RWPE2 (cell line): ENCODE measurements at places on chromosomes 5 and 9.
A peak's percentile ranks its signal among the peaks of the same experiment; 100 is the strongest.

GRCh38 chr5:170126061-170126460 lies 20.4 kb downstream of the FOXI1 start:
- no peaks in the 10 kb centered on the region for H3K27me3 ChIP-seq
- H3K36me3 ChIP-seq: no peaks in the 10 kb centered on the region
- no peaks in the 10 kb centered on the region for H3K4me1 ChIP-seq
- no peak overlapping the region for H3K4me3 ChIP-seq
- DNase-seq: no peak
- H3K27ac ChIP-seq: no peak overlapping the region

DNA sequence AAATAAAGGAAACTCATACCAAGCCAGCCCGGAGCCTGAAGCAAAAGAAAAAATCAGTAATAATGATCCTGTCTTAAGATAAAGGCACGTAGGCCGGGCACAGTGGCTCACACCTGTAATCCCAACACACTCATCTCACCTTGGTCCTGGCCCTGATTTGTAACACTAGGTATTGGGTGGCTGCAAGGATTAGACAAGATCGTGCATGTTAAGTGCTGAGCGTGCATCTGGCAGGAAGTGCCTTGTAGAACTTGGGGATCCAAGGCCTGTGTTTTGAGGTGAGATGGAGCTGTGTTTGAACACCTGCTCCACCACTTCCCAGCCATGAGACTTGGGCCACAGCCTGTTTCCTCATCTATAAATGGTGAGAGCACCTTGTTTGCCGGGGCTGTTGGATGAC lies 41.5 kb downstream of the SPRY4 start:
- no peaks in the 10 kb centered on the region for H3K36me3 ChIP-seq
- no peak overlapping the region for H3K4me3 ChIP-seq
- H3K4me1 ChIP-seq: peaks cover 9% of the 10 kb centered on the region

GRCh38 chr5:76920491-76920890 lies 32.4 kb upstream of the CRHBP start:
- peaks cover 8% of the 10 kb centered on the region for H3K27me3 ChIP-seq
- no peak for DNase-seq
- H3K4me3 ChIP-seq: no peak overlapping the region
- H3K36me3 ChIP-seq: no peaks in the 10 kb centered on the region

DNA sequence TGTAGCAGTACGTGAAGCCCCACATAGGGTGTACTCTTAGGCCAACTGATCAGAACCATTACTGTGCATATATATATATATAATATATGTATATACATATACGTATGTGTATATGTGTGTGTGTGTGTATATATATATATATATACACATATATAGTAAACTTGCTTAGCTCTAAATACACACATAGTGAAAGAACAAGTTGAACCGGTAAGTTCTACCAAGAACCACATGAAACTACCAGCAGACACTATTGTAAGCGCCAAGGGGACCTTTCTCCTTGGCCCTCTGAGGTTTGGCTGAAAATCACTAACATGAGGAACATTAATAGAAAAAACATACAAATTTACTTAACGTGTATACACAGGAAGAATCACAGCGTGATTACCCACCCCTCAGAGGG lies 1.8 kb upstream of the TARS1 start:
- peaks cover 24% of the 10 kb centered on the region for H3K36me3 ChIP-seq
- no peak overlapping the region for H3K27ac ChIP-seq
- peak overlapping the region; percentile 71 for H3K4me3 ChIP-seq
- no peaks in the 10 kb centered on the region for H3K27me3 ChIP-seq

DNA sequence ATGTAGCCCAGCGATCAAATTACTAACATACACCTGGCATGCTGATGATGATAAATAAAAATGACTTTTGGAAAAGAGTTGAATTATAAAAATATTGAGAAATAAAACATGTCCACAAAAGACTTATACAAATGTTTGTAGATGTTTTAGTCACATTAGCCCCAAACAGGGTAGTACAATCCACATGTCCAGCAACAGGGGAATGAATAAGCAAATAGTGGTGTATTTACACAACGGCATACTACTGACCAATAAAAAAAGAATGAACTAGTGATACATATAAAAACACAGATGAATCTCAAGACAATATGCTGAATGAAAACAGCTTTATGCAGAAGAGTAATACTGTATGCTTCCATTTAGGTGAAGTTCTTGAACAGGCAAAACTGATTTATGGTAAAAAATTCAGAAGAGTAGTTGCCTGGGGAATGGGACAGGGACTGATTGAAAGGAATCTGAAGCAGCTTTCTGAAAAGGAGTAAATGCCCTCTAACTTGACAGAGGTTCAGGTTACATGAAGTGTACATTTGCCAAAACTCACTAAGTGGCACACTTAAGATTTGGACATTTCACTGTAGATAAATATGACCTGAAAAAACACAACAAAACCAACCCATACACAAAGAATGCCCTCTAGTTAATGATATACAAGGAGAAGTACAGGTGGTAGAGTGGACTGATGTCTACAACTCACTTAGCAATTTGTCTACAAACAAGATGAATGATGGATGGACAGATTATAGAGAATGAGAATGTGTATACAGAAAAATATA lies 35.4 kb downstream of the ACTL7A start:
- no peak overlapping the region for H3K4me3 ChIP-seq
- peaks cover 90% of the 10 kb centered on the region for H3K36me3 ChIP-seq
- H3K27me3 ChIP-seq: no peaks in the 10 kb centered on the region
- no peak overlapping the region for H3K27ac ChIP-seq
- DNase-seq: no peak

DNA sequence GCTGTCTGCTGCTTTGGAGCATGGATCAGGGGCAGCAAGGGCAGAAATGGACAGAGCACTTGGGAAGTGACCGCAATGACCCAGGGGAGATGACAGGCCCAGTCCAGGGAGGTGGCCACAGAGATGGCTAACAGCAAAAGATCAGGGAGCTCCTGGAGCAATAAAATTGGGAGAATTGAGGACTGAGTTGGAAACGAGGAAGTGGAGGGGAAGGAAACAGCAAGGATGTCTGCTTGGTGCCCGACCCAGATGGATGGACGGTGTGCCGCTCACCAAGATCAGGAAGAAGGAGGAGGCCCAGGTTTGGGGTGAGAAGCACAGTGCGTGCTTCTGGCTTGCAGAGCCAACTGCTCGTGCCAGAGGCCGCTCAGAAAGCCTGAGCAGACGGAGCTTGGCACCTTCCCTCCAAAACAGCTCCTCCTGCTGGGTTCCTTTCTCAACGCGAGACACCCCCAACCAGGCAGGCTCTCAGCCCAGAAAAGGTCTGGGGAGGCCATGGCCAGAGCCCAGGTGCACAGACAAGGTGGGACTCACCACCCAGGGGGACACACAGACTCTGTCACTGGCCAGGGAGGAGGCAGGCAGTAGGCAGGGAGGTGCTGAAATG lies 1.7 kb upstream of the SLC34A1 start:
- no peaks in the 10 kb centered on the region for H3K4me1 ChIP-seq
- DNase-seq: no peak
- no peaks in the 10 kb centered on the region for H3K27me3 ChIP-seq
- H3K27ac ChIP-seq: no peak overlapping the region
- no peaks in the 10 kb centered on the region for H3K36me3 ChIP-seq

DNA sequence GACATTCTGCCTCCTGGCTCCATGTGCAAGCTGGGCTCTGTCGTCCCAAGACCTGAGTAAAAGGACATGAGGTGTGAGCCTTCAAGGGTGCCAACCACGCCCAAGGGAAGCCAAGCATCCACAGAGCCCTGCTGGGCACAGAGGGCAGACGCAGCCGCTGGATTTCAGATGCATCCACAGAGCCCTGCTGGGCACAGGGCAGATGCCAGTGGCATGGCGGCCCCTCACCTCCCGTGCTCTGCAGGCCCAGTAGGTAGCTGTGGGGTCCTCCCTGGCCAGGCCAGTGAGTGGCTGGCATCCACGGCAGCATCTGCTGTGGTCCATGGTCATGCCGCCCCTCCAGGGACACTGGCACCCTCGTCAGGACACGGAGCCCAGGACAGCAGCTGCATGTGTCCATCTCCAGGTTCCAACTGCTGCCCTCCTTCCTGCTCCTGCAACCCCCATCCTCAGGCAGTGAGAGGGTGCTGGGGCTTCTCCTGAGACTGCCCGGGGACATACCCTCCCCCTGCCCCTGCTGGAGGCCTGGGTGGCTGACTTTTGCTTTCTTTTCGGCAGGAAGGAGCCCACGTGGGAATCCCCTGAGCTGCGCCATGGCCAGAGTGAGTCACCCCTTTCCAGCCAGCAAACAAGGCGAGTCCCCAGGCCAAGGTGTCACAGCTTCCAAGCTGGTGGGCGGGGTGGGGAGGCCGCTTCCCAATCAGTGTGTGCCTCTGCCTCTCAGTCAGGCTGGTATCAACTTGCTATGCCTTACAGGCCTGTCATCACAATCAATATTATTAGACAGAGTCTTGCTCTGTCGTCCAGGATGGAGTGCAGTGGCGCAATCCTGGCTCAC lies 4.0 kb upstream of the TRAF2 start:
- DNase-seq: peak; percentile 92
- peak overlapping the region; percentile 48 for H3K27ac ChIP-seq
- H3K36me3 ChIP-seq: peaks cover 5% of the 10 kb centered on the region; the same call in 1 of the 2 replicates
- H3K4me1 ChIP-seq: no peaks in the 10 kb centered on the region
- no peaks in the 10 kb centered on the region for H3K27me3 ChIP-seq
- H3K4me3 ChIP-seq: peak overlapping the region; percentile 9

- H3K4me3 ChIP-seq: no peak overlapping the region
- H3K27me3 ChIP-seq: no peaks in the 10 kb centered on the region
- DNase-seq: no peak
- H3K4me1 ChIP-seq: no peaks in the 10 kb centered on the region
- no peak overlapping the region for H3K27ac ChIP-seq
Measured at GRCh38 chr5:55470282-55470681, 64.5 kb downstream of the PLPP1 start.

DNA sequence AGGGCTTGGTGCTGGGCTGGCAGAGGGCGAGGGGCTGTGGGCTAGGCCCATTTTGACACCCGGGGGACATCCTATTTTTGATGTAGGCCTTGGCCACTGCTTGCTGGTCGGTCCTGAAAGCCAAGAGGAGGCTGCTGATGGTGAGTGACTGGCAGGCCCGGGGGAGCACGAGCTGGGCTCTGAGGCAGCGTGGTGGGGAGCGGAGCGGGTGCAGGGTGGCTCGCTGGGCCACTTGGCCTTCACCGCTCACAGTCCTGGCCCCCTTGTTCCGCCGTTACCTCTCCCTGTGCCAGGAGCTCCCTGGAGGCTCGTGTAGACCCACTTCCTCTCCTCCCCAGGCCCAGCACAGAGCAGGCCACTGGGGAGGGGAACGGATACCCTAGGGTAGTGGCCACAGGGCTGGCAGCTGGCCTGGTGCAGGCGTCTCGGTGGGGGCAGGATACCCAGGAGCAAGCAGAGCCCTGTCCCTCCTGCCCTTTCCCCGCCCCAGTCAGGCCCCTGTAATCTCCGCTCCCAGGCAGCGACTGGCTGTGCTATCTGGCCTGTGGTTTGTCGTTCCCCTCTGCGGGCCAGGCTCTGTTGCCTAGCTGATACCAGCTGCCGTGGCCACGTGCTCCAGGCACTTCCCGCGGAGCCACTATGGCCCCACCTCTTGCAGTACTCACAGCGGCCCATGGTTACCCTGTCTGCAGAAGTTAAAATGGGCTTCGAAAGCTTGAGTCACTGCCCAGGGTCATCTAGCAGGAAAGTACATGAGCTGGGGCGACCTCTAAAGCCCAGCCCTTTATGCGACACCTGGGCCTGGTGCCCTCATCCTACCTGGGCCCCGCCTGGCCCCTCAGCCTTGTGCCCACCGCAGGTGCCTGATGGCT lies 11.7 kb upstream of the DOLPP1 start:
- H3K27ac ChIP-seq: no peak overlapping the region
- H3K4me3 ChIP-seq: no peak overlapping the region
- peaks cover 13% of the 10 kb centered on the region for H3K36me3 ChIP-seq

DNA sequence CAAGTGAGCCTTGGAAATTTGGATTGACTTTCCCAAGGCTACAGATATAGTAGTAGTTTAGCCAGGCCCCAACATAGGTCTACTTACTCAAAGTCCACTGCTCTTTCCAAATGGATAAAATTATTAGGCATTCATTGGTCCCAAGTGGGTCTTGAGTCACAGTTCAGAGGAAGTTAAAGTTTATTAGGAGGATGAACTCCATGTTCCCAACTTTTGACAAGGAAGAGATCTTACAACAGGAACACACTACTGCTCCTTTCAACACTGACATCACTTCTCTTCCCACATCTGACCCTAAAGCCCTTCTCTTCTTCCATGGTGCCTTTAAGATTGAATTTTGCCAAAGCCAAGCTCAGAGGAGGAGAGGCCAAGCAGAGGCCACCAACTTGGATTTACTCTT lies 234.5 kb upstream of the TRIM32 start:
- no peaks in the 10 kb centered on the region for H3K4me1 ChIP-seq
- H3K36me3 ChIP-seq: no peaks in the 10 kb centered on the region
- DNase-seq: no peak
- H3K27me3 ChIP-seq: no peaks in the 10 kb centered on the region
- H3K27ac ChIP-seq: no peak overlapping the region

GRCh38 chr5:82620957-82621600 lies 342.9 kb upstream of the RPS23 start:
- no peak for DNase-seq
- no peaks in the 10 kb centered on the region for H3K27me3 ChIP-seq
- H3K36me3 ChIP-seq: no peaks in the 10 kb centered on the region
- H3K4me3 ChIP-seq: no peak overlapping the region

DNA sequence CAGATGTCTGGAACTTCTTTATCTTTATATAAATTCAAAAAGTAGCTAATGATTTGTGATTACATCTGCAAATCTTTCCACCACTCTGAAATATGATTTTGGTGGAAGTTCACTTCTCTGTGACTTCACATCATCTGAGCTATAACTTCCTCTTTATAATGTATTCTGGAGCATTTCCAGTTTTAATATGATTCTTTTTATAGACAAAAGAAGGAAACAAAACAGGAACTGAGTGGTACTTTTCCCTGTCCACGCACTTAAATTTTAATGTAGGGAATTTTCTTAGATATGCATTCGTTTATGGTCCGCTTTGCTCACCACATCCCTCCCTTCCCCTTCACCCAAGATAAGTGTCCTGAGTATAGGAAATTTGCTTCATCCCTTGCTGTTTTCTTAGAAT lies 333.5 kb downstream of the CHSY3 start:
- H3K4me3 ChIP-seq: no peak overlapping the region
- no peak for DNase-seq
- no peaks in the 10 kb centered on the region for H3K4me1 ChIP-seq
- no peaks in the 10 kb centered on the region for H3K27me3 ChIP-seq
- no peak overlapping the region for H3K27ac ChIP-seq
- no peaks in the 10 kb centered on the region for H3K36me3 ChIP-seq
